ENCODE measurements at places on chromosomes 13 and 19. TPM values are rescaled to one million over a fixed set of nuclear protein-coding genes. Genes with fewer than 3 reads are reported as not detected.
A peak's percentile ranks its signal among the peaks of the same experiment; 100 is the strongest.

The KLK3 gene
- polyA plus RNA-seq: 0.68 TPM

The MYH14 gene
- 22.9 TPM for polyA plus RNA-seq

The TRPC4 gene
- polyA plus RNA-seq: 7.9 TPM

The TEX101 gene
- polyA plus RNA-seq: not detected

The FCER2 gene
- not detected for polyA plus RNA-seq

GRCh38 chr13:100040196-100040595 lies 48.7 kb upstream of the PCCA start:
- DNase-seq: no peak

DNA sequence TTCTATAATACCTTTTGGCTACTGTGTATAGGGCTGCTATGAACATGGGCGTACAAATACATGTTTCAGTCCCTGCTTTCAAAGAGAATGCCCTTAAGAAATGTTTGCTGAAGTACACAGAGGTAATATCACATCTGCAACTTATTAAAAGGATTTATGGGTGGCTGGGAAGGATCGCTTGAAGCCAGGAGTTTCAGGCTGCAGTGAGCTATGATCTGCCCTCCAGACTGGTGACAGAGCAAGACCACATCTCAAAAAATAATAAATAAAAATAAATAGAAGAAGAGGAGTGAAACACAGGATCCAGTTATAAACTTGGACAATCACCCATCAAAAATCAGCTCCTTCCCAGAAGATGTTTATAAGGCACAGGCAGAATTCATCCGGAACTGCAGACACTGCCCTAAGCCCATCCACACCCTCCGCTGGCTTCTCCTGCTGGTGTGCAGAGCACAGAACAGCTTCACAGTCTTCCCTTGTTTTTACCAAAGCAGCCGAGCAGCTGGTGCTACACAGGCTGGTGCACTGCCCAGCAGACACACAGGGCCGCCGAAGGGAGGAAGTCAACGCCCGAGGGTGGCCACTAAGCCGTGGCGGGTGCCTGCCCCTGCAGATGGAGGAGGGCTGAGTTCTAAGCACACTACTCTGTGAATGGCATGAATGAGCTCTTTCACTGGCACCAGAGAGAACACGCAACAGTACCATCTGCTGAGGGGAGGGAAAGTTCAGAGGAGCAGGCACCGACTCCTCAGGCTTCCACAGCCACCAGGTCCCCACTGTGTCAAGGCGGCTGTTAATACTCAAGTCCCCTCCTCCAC lies 44.0 kb downstream of the BRD4 start:
- peak; percentile 41 for DNase-seq

- DNase-seq: no peak
These were observed 29.7 kb downstream of the SIAH3 start for GRCh38 chr13:45821811-45822210.

DNA sequence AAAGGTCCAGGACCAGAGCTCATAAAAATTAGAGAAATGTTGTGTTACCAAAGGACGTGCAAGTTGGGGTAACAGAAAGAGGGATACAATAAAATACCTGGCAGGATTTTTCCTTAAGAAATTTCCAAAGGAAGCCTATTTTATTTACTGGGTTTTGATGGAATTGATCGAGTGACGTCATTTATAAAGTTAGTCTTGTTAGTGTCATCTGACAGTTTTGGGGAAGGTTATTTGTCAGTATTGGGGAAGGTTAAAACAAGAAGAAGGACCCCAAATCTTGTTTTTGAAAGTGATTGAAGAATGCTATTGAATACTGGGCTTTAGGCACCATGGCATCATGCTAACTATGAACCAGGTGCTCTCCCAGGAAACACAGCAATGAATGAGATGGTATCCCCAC lies 287.9 kb downstream of the HS6ST3 start:
- DNase-seq: no peak

GRCh38 chr13:64041296-64041695 lies 2625.6 kb upstream of the PCDH20 start:
- no peak for DNase-seq

DNA sequence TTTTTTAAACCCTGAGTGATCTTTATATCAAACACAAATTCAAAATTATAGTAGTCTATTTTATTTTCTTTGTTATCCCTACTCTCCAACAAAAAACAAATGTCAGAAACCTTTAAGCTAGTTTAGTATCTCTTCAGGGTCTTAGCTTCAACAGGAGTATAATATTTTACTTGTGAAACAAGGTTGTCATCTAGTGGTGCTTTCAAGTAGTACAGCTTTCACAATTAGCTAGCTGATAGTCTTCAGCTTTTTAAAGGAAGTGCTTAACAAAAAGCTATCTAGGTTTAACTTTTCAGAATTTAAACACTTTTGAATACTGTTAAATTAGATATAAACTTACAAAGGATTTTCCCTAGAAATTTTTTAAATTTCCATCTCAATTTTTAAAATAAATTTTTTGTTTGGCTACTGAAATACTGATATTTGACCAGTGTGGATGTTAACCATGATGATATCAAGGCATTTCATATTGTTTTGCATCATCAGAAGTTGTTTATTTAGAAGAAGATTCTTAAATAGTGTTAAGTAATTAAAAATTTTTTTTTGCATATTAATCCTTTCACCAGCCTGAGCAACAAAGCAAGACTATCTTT lies 34.2 kb downstream of the TDRD3 start:
- DNase-seq: peak; percentile 70

GRCh38 chr13:99614465-99614885 lies 113.2 kb downstream of the TM9SF2 start:
- no peak for DNase-seq

GRCh38 chr13:90070362-90070761 lies 1277.1 kb upstream of the MIR17HG start:
- no peak for DNase-seq

GRCh38 chr19:6894313-6894712 lies 6.9 kb downstream of the ADGRE1 start:
- no peak for DNase-seq

GRCh38 chr13:51647067-51647466 lies 62.8 kb downstream of the WDFY2 start:
- no peak for DNase-seq

DNA sequence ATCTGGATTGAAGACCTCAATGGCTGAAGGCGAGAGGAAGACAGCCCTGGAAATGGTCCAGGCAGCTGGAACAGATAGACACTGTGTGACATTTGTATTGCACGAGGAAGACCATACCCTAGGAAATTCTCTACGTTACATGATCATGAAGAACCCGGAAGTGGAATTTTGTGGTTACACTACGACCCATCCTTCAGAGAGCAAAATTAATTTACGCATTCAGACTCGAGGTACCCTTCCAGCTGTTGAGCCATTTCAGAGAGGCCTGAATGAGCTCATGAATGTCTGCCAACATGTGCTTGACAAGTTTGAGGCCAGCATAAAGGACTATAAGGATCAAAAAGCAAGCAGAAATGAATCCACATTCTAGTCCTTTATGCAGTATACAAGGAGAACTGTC lies 1.2 kb downstream of the POLR1D start:
- no peak for DNase-seq

GRCh38 chr13:66992719-66993118 lies 237.4 kb downstream of the PCDH9 start:
- no peak for DNase-seq

All from left kidney (tissue), 8 donors.